Kasumi-1 (cell line): ENCODE measurements at places on chromosomes 1 and 21.

DNA sequence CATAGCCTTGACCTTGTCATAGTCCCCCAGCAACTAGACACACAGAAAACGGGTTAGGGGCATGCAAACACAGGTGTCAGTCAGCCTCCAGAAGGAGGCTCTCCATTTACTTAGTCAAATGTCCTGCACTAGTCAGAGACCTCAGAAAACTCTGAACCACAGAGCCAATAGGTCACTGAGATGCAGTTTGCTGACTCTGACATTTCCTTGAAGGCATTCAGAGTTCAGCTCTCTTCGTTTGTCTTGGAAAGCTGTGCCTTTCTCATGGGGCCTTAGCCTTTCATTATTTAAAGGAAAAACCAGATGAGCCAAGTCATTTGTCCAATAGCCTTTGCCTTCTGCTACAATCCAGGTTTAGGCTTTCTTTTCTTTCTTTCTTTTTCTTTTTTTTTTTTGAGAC lies 3.5 kb downstream of the OLFML2B start:
- DNase-seq, result no peak

DNA sequence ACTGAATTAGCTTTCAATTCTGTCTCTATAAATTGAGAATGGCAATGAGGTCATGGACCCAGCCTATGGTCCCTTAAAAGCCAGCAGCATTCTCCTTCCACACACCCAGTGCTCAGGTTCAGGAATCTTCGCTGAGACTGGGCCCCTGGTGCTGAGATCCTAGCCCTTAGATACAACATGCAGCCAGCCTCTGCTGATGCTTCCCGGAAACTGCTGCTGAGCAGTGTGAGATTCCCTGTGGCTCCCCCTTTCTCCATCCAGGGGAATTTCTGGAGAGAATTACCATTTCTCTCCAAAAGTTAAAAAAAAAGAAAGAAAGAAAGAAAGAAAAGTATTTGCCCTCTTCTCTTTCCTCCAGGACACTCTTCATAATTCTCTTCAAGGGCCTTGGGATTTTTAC lies 31.7 kb upstream of the RALGPS2 start:
- DNase-seq, result no peak

- no peak for DNase-seq
Observed at GRCh38 chr1:194081444-194081843, 895.0 kb upstream of the B3GALT2 start.

- DNase-seq, result no peak
Observed at GRCh38 chr21:29346771-29347170, 48.0 kb downstream of the BACH1 start.

- DNase-seq, result no peak
Observed at GRCh38 chr1:163970699-163971098, 588.3 kb upstream of the PBX1 start.

GRCh38 chr1:69943030-69943429 lies 262.3 kb downstream of the LRRC40 start:
- DNase-seq, result no peak

GRCh38 chr1:153610811-153611301 lies 2.1 kb downstream of the S100A16 start:
- DNase-seq, result no peak
